ENCODE measurements at places on chromosomes 7 and 10.

GRCh38 chr7:47442605-47442865, 139.4 kb downstream of the TNS3 start:
- H3K36me3 ChIP-seq: no peaks in the 10 kb centered on the region
- DNase-seq: no peak
- no peak overlapping the region for H3K4me3 ChIP-seq
- no peak overlapping the region for H3K27ac ChIP-seq
- no peaks in the 10 kb centered on the region for H3K4me1 ChIP-seq

DNA sequence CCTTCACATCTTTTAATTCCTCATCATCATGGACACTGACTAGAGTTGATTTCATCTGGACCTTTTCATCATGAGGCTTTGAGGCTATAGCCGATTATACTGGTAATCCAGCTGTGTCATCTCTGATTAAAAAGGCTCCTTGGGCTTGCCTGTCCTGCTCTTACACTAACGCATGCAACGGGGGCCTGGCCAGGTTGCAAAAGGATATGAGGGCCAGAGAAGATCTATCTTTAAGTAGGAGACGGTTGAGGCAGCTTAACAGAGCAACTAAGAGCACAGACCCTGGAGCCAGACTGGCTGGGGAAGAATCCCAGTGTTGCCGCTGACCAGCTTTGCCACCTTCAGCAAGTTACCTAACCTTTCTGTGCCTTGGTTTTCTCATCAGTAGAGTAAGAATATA, 211.5 kb downstream of the PTEN start:
- no peaks in the 10 kb centered on the region for H3K36me3 ChIP-seq
- no peak for DNase-seq
- no peak overlapping the region for H3K27ac ChIP-seq
- H3K27me3 ChIP-seq: peaks cover 7% of the 10 kb centered on the region

DNA sequence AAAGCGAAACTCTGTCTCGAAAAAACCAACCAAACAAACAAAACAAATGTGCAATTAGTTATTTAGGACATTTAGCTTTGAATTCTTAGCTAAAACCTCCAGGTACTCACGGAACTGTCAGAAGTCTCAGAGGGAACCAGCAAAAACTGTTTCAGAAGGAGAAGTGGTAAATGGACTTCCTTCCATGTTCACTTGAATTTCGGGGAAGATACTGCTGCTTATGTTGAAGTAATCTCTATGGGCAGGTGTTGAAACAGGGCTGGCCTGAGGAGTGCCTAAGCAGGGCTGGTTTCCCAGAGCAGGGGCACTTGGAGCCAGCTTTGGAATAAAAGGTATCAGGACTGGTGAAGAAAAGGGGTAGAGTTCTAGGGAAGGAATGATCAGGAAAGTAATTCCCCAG, 2.4 kb upstream of the EXOC6 start:
- no peak overlapping the region for H3K4me3 ChIP-seq
- peaks cover 3% of the 10 kb centered on the region for H3K36me3 ChIP-seq
- no peak overlapping the region for H3K27ac ChIP-seq
- H3K27me3 ChIP-seq: no peaks in the 10 kb centered on the region

GRCh38 chr7:92634205-92634604, 44.0 kb upstream of the FAM133B start:
- H3K4me1 ChIP-seq: peaks cover 74% of the 10 kb centered on the region
- H3K27ac ChIP-seq: peak overlapping the region; percentile 85
- peak overlapping the region; percentile 20 for H3K4me3 ChIP-seq
- peaks cover 60% of the 10 kb centered on the region for H3K36me3 ChIP-seq

GRCh38 chr10:84798312-84798711, 469.9 kb downstream of the CCSER2 start:
- H3K27me3 ChIP-seq: no peaks in the 10 kb centered on the region
- H3K36me3 ChIP-seq: no peaks in the 10 kb centered on the region
- H3K4me3 ChIP-seq: no peak overlapping the region
- DNase-seq: no peak

DNA sequence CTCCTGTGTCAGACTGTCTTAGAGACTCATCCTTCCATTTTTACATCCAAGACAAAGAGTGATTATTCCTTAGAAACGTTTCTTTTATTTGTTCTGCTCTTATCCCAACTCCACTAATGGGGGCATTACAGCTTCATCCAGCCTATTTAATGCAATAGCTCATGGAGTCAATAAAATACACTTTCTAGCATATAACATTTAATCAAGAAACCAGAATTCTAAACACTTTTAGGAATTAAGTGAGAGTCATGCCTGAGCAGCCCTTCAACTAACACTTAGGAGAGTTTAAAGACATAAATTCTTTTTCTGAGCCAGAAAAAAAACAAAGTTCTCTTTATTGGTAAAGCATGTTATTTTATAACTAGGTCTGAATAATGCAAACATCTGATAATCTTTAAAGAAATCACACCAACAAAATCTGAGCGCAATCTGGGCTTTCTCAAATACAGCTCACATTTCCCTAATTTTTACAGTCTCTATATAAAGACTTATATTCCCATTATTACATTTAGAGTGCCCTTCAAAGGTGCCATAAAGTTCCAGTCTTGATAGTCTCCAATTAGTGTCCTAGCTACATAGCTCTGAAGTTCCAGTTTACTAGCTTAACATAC, 361.7 kb upstream of the HPS1 start:
- no peaks in the 10 kb centered on the region for H3K4me1 ChIP-seq
- H3K27ac ChIP-seq: no peak overlapping the region
- H3K36me3 ChIP-seq: no peaks in the 10 kb centered on the region
- no peak for DNase-seq

DNA sequence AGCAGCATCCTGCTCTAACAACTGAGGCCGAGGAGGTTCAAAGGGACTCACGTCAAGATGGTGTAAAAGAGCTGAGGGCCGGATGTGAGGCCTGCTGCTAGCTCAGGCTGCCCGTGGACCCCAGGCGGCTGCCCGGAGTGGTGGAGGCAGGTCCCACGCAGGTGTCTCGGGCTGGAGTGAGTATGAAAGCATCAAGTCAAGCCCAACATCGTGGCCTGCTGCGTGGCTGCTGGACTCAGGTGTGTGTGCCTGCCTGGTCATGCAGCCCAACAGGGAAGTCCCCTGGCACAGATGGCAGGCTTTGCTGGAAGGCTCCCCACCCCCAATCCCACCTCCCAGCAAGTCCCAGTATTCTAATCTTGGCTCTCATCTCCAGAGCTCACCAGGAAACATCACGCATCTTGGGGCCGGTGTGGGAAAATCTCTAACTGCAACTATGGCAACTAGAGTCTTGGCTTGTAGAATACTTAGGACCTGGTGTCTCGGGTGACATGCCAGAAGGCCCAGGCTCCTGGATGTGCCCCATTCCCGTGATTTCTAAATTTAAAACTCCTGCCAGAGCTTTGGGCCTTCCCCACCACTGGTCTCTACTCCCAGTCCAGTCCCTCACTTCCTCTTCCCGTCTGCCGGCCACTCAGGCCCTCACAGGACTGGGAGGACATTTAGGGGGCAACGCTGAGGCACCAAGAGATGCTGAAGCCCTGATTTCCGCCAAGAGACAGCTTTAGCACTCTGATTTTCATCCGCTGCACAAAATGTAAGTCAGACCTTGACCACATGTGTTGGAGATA, 85.9 kb downstream of the PRKAG2 start:
- no peak overlapping the region for H3K4me3 ChIP-seq
- peaks cover 11% of the 10 kb centered on the region for H3K4me1 ChIP-seq
- no peak overlapping the region for H3K27ac ChIP-seq
- no peaks in the 10 kb centered on the region for H3K27me3 ChIP-seq
- no peak for DNase-seq

- H3K27me3 ChIP-seq: no peaks in the 10 kb centered on the region
- H3K36me3 ChIP-seq: peaks cover 59% of the 10 kb centered on the region
- H3K27ac ChIP-seq: peak overlapping the region; percentile 60
- H3K4me1 ChIP-seq: peaks cover 57% of the 10 kb centered on the region
Observed at GRCh38 chr7:42915356-42915755, 3.5 kb upstream of the C7orf25 start.

- H3K36me3 ChIP-seq: no peaks in the 10 kb centered on the region
- peaks cover 18% of the 10 kb centered on the region for H3K27me3 ChIP-seq
- H3K4me1 ChIP-seq: no peaks in the 10 kb centered on the region
- no peak overlapping the region for H3K27ac ChIP-seq
Observed at GRCh38 chr7:107799647-107800264, 3.3 kb downstream of the SLC26A3 start.

DNA sequence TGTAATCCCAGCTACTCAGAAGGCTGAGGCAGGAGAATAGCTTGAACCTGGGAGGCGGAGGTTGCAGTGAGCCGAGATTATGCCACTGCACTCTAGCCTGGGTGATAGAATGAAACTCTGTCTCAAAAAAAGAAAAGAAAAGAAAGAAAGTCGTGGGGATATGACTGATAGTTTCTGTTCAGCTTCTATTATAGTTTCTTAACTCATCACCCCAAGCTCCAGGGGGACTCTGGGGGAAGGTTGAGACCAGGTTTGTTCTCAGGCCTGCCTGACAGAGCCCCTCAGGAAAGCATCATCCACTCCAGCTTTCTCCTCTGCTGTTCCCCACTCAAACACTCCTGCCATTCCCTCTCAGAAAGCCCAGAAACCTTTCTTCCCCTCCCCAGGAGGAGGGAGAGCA, 542.4 kb upstream of the GALNT17 start:
- H3K4me3 ChIP-seq: no peak overlapping the region
- no peak overlapping the region for H3K27ac ChIP-seq
- H3K4me1 ChIP-seq: no peaks in the 10 kb centered on the region

DNA sequence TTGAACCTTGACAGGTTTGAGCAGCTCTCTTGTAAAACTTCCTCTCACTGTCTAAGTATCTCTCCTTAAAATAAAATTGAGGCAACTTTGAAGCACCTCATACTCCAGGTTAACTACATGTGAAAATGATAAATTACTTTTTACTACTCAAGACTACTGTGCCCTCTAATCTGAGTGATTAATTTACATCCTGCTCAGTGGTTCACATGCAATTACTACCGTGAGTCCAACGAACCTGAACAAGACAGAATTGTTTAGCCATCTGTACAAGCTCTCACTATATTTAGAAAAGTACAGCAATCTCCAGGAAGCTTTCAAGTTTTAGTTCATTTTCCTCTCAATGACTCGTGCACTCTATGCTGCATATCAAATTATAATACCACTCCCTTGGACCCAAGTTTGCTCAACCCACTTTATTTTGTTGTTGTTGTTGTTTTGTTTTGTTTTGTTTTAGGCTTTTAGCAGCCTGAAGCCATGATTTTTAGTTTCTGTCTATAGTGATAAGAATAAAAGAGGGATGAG, 21.2 kb downstream of the PDE1C start:
- no peaks in the 10 kb centered on the region for H3K27me3 ChIP-seq
- no peak overlapping the region for H3K27ac ChIP-seq
- no peaks in the 10 kb centered on the region for H3K4me1 ChIP-seq
- DNase-seq: no peak
- no peak overlapping the region for H3K4me3 ChIP-seq

GRCh38 chr10:114652402-114653368, 5.4 kb downstream of the ABLIM1 start:
- H3K27me3 ChIP-seq: peaks cover 5% of the 10 kb centered on the region
- H3K27ac ChIP-seq: no peak overlapping the region
- DNase-seq: no peak
- no peak overlapping the region for H3K4me3 ChIP-seq
- H3K4me1 ChIP-seq: peaks cover 16% of the 10 kb centered on the region

- peaks cover 2% of the 10 kb centered on the region for H3K27me3 ChIP-seq
- no peaks in the 10 kb centered on the region for H3K36me3 ChIP-seq
- H3K27ac ChIP-seq: no peak overlapping the region
- H3K4me3 ChIP-seq: no peak overlapping the region
Observed at GRCh38 chr10:63919575-63920279, 398.5 kb downstream of the REEP3 start.

DNA sequence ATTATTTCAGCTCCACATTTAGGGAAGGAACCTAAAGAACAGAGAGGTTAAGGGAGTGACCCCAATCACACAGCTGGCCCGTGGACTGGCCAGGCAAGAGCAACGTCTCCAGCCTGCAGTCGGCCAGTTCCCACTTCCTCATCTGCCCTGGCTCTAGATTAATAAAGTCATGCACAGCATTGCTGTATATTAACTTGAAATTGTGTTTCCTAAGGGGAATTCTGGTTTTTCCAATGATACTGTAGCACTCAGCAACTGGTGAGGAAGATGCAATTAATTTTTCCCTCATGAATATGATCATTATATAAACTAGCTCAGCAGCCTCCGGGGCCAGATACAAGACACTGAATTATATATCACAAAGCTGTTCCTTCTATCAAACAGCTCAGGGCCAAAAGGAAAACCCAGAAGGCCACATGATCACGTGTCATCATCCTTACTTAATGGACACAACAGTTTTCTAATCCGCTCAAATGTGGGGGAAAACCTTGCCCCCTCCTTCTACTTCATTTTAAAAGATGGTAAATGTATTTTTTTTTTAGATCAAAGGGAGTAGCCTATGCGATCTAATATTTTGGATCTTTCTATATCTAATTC, 295.3 kb upstream of the PRKCQ start:
- peaks cover 30% of the 10 kb centered on the region for H3K27me3 ChIP-seq
- H3K36me3 ChIP-seq: no peaks in the 10 kb centered on the region
- H3K27ac ChIP-seq: no peak overlapping the region
- H3K4me1 ChIP-seq: no peaks in the 10 kb centered on the region
- DNase-seq: no peak
- H3K4me3 ChIP-seq: no peak overlapping the region

GRCh38 chr10:74871595-74872382, 45.4 kb downstream of the KAT6B start:
- H3K36me3 ChIP-seq: peaks cover 2% of the 10 kb centered on the region
- H3K4me1 ChIP-seq: peaks cover 35% of the 10 kb centered on the region
- no peak overlapping the region for H3K27ac ChIP-seq
- DNase-seq: no peak
- H3K27me3 ChIP-seq: no peaks in the 10 kb centered on the region

GRCh38 chr7:78370936-78371335, 572.4 kb downstream of the PHTF2 start:
- H3K36me3 ChIP-seq: no peaks in the 10 kb centered on the region
- no peaks in the 10 kb centered on the region for H3K27me3 ChIP-seq
- no peak for DNase-seq
- no peaks in the 10 kb centered on the region for H3K4me1 ChIP-seq
- H3K4me3 ChIP-seq: no peak overlapping the region

- H3K27me3 ChIP-seq: no peaks in the 10 kb centered on the region
- peak overlapping the region; percentile 65 for H3K4me3 ChIP-seq
- H3K4me1 ChIP-seq: peaks cover 97% of the 10 kb centered on the region
- peak overlapping the region; percentile 84 for H3K27ac ChIP-seq
- peaks cover 95% of the 10 kb centered on the region for H3K36me3 ChIP-seq
- no peak for DNase-seq
Observed at GRCh38 chr10:11208243-11208642, 190.6 kb downstream of the CELF2 start.

DNA sequence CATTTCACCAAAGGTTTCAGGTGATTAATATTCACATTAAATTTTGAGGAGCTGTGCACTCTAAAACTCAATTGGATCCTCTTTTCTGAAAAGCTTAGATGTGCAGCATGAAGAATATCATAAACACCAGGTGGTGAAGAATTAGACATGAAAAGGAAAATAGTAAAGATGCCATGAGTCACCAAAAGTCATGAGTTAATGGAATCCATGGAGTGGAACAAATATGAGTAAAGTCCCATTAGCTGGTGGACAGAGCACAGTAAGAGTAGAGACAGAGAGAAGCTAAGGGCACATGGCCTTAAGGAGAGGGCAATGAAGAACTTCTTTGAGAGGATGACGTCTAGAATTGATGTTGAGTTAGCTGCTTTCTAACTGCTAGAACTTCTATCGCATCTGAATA, 271.6 kb downstream of the CSTF2T start:
- no peaks in the 10 kb centered on the region for H3K36me3 ChIP-seq
- no peak for DNase-seq
- no peak overlapping the region for H3K4me3 ChIP-seq
- H3K4me1 ChIP-seq: no peaks in the 10 kb centered on the region
- H3K27ac ChIP-seq: no peak overlapping the region

Data from activated CD8-positive, alpha-beta T cell treated with anti-CD3 and anti-CD28 coated beads, Interleukin-2, amount 10 ng/mL, durations not matched to agents 7 days and 5 days (primary cell).